HCEC 1CT (cell line): ENCODE measurements at places on chromosomes 5 and 9.
A peak's percentile ranks its signal among the peaks of the same experiment; 100 is the strongest.

- peak; percentile 82 for DNase-seq
These were observed 20.2 kb downstream of the ZBED3 start for GRCh38 chr5:77066823-77067442.

DNA sequence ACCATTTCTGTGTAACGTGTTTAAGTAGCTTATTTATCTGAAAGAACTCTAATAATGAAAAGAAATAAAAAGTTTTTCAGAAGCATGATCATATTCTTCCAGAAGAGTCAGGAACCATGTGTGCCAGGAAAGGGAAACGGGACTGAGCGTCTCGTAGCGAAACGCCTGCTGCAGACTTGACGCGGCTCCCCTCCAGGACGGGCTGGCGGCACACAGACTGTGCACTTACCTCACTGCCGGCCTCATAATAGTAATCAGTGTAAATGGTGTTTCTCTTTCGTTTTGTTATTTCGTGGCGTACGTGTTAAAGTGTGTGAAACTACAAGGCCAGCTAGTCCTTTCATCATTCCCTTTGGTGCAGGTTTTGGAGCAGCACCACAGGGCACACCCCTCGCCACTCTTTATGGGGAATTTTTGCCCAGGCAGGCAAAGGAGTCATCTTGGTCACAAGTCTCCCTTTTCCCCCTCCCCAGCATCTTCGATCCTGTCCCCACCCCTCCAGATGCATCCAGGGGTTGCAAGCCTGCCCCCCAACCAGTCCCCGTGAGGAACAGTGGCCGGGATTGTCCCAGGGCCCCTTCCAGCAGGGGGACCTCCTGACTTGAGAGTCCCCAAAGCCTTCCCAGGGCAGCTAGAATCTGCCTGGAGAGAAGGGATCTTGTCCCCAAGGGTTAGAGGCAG is 233.1 kb downstream of the FANCC start:
- no peak for DNase-seq

- no peak for DNase-seq
These were observed 240.1 kb downstream of the DNAH5 start for GRCh38 chr5:13704396-13704795.

GRCh38 chr5:111706345-111706744 is 50.6 kb downstream of the NREP start:
- DNase-seq, result no peak

- no peak for DNase-seq
These were observed 48.1 kb downstream of the TEK start for GRCh38 chr9:27157097-27157496.

DNA sequence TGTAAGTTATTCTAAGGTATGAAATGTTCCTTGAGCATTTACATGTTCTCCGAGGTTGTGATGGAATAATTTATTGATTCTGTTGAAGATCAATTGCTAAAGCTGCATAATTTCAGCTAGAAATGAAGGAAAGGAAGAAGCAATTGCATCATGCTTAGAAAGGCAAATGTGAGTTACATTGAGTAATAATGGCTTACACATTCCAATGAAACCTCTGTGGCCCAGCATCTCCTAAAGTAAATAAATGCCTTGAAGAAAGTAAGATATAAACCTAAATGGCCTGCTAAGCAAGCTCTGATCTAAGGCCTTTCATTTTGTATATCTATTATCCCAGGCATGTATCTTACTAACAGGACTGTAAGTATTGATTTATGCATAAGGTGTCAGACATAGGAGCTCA is 677.3 kb upstream of the RGMB start:
- DNase-seq, result peak; percentile 89

DNA sequence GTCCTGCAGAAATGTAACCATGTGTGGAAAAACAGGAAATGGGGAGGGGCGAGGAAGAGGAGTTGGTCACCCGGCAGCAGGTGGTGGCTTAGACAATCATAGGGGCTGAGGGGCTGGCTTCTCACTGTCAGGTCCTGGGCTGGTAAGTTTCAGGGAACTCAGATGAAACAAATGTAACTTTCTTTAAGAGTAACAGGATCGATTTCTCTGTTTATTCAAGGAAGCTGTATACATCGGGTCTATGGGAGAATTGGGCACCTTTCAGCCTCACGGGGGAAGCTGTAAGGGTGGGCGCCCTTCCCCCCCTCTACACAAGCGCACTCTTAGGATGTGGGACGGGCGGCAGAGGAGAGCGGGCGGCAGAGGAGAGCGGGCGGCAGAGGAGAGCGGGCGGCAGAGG is 104.3 kb upstream of the SIMC1 start:
- DNase-seq, result no peak

DNA sequence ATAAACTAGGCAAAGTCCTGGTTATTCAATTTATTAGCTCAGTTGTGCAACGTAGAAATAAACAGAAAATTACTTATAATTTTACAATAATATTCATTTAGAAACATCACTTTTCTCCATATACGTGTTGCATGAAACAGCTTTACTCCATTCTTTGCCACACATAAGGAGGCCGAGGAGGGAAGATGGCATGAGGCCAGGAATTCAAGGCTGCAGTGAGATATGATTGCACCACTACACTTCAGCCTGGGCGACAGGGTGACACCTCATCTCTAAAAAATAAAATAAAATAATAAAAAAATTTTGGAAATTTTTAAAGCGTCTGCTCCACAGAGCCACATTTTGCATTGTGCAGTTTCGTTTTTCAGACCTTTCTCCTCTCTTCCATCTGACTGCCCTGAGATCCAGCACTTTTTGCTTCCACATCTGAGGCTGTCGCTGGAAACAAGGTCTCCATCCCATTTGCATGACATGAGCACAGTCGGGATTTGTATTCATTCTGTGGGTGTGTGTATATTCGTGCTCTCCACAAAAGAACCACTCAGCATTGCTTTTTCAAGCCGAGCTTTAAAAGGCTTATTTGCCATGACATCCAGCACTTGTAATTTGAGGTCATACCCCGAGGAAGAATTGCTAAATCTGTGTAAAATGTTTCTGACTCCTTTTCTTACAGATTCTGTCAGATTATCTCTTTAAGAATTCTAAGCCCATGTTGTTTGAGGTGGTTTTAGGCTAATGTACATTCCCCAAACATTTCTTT is 98.6 kb upstream of the MSX2 start:
- no peak for DNase-seq

GRCh38 chr9:133739408-133740280 is 1.5 kb upstream of the SARDH start:
- no peak for DNase-seq

GRCh38 chr5:113294311-113295110 is 140.3 kb downstream of the TSSK1B start:
- peak; percentile 90 for DNase-seq

DNA sequence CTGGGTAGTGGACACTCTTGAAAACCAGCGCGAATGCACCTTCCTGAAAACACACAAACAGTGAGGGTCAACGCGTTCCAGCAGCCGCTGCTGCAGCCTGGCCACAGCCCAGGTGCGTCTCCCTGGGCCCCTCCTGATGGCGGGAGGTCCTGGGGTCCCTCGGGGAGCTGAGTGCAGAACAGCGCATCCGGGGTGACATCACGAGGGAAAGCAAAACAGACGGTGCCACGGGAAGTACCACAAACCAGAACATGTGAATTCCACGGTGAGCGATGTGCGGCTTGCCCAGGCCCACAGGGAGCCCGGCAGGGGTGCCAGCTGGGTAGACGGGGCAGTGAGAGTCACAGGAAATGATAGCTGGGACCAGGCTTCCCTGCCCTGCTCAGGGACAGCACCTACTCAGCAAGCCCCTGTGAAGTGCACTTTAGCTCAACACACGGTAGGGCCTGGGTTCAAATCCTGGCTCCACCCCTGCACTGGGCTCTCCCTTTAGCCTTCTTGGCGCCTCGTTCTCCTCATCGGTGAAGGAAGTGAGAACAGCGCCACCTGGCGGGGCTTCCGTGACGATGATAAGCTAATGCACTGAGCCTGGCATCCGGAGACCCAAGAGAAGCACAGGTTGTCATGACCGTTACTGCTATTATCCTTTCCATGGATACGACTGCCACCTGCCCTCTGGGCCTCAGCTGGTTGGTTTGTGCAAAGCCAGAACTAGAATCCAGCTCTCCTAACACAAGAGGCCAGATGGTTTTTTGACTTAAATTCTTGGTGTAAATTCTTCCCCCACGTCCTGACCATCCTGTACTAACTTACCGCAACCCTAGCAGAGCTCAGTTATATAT is 24.6 kb downstream of the GFPT2 start:
- peak; percentile 57 for DNase-seq

GRCh38 chr9:113579283-113580040 is 115.9 kb downstream of the RGS3 start:
- peak; percentile 46 for DNase-seq

DNA sequence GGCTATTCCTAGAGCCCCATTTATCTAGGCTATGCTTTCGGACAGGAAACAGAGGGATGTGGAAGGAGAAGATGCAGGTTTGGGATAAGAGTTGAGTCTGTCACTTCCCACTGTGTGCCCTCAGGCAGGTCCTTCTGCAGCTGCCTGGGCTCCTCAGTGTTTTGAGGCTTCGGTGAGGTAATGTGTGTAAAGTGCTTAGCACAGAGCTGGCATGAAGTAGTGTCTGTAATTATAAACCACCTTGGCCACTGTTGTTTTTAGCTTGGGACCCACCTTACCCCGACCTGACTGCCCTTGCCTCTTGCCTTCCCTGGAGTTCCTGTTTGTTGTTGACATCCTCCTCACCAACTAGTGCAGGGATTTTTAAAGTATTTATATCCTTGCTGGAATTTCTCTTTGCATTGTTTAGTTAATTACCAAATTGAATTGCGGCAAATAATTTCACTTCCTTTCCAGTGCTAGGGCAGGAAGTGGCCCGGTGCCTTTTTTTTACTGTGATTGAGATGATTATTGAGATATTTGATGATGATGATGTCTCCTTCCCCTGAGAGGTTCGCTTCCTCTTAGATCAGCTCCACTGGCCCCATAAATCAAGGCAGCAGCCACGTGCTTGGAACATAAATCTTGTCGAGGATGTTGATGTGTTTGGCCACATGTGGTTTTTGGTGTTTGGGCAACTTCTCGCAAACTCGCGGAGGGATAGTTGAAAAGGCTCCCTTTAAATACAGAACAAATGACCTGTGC is 38.3 kb upstream of the DAB2IP start:
- no peak for DNase-seq

- peak; percentile 45 for DNase-seq
These were observed 872 bp upstream of the SMIM3 start for GRCh38 chr5:150777685-150778084.

DNA sequence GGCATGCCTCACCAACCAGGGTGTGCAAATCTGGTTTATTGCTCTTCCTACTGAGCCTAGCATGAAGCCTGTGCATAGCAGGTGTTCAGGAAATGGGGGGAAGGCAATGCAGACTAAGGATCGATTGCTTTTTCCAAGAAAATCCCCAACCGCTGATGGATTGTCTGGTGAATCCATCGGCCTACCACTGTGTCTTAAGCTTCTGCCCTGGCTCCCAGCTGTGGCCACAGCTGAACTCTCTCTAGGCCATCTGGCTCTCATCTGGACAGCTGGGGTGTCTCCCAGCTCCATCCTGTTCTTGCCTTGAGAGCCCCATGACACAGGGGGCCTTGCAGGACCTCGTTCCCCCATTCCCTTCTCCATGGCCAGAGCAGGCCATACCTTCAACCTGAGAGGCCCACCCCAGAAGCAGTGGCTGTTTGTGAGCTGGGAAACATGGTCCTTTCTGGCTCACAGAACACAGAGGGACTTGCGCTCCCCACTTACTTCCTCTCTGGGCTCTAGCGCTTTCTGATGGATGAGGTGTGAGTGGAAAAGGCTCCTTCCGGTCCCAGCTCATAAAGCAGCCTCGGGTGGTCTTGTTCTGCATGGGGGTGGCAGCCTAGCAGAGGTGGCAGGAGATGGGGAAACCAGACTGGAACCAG is 41.8 kb downstream of the COL27A1 start:
- no peak for DNase-seq

DNA sequence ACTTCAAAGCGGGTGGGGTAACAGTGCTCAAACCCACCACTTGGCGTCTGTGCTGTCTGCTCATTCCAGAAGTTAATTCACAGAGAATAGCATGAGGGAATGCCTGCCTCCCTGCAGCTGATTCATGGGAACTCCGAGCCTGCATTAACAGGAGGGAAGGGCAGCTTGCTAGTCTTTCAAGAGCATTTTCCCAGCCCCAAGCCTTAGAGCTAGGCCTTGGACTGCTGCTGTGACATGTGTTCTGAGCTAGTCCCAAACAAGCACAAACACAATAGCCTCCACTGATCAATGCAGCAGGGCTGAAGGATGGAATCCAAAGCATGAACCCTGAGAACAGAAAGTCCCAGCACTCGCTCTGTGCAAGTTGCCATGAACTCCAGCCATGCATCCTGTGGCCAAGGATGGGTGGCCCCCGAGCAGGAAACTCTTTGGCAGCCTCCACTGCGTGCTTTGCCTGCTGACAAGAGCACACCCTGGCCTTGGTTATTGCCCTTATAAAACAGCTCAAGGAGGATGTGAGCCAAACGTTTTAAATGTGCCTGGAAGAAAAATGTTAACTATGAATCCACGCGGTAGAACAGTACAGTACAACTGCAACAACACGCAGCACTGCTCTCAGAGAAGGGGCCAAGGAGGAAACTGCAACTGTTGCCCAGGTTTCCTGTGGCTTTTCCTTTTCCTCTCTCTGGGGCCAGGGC is 653.1 kb upstream of the KLF4 start:
- peak; percentile 14 for DNase-seq

DNA sequence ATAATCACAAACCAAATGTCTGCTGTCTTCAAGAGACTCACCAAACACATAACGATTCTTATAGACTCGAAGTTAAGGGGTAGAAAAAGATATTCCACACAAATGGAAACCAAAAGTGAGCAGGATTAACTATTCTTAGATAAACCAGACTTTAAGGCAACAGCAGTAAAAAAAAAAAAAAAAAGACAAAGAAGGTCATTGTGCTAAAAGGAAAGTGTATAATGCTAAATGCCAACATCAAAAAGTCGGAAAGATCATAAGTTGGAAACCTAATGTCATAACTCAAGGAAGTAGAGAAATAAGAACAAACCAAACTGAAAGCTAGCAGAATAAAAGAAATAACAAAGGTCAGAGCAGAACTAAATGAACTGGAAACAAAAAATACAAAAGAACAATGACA is 714.6 kb downstream of the SEMA5A start:
- no peak for DNase-seq

DNA sequence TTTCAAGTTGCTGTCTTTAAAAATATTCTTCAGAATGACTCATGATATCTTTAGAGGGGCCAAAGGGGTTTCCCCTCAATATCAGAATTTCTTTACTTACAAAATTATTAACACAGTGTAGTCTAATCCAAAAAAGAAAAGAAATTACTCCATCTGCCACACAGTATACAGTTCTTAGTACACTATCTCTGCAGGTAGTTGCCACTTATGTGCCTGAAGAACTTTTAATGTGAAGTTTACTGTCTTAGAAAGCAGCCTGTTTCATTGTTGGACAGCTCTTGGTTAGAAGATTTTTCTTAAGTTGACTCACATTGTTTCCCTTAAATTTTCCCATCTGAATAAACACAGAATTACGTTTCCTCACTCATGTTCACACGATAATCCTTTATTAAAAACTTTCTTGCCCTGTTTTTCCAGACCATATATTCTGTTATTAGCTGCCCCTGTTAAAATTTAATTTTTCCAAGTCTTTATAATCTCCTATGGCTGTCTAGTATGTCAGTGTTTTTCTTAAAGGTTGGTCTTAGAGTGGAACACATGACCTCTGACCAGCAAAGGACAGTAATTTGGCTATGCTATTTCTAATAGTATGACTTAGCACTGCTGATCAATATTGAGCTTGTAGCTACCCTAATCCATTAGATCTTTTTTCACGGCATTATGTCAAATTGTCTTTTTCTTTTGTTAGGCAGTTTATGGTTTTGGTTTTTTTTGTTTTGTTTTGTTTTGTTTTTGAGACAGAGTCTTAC is 21.8 kb upstream of the FKTN start:
- DNase-seq, result no peak

- no peak for DNase-seq
These were observed 223.7 kb downstream of the PCSK5 start for GRCh38 chr9:76114144-76114543.
